Activated B cell treated with CpG ODN at 0.5 μM for 24 hours (primary cell): ENCODE measurements at places on chromosomes 7 and 10.
A peak's percentile ranks its signal among the peaks of the same experiment; 100 is the strongest.

DNA sequence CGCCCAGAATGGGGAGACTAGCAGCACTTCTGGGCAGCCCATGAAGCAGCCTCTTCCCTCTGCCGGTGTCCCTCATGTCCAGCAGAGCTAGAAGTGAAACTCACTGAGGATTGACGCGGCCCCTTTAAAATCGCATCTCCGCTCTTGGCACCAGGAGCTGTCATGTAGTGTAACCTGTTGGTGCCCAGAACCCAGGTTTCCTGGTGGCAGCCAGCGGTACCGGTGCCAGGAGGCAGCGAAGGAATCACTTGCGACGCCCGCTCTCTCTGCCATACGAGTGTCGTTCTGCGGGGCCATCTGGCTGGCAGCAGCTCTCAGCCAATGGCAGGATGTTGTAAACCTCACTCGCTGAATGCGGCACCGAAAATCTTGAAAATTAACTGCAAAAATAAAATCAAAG is 82.7 kb downstream of the CUX1 start:
- DNase-seq, result no peak

- no peak for DNase-seq
These were observed 40.7 kb upstream of the TNS3 start for GRCh38 chr7:47622586-47622945.

GRCh38 chr7:6530626-6531491 is 20.4 kb downstream of the GRID2IP start:
- DNase-seq, result peak; percentile 71

DNA sequence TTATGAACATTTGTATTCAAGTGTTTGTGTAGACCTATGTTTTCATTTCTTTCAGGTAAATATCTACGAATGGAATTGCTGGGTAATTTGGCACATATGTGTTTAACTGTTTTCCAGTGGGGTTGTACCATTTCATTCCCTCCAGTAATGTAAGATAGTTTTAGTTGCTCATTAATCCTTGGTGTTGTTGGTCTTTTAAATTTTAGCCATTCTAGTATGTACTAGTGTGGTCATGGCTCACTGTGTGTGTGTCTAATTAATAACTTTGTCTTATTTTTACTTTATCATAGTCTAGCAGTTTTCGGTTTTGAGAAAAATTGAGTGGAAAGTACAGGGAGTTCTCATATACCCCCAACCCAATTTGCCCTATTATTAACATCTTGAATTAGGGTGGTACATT is 278.8 kb downstream of the CAMK1D start:
- DNase-seq, result no peak

DNA sequence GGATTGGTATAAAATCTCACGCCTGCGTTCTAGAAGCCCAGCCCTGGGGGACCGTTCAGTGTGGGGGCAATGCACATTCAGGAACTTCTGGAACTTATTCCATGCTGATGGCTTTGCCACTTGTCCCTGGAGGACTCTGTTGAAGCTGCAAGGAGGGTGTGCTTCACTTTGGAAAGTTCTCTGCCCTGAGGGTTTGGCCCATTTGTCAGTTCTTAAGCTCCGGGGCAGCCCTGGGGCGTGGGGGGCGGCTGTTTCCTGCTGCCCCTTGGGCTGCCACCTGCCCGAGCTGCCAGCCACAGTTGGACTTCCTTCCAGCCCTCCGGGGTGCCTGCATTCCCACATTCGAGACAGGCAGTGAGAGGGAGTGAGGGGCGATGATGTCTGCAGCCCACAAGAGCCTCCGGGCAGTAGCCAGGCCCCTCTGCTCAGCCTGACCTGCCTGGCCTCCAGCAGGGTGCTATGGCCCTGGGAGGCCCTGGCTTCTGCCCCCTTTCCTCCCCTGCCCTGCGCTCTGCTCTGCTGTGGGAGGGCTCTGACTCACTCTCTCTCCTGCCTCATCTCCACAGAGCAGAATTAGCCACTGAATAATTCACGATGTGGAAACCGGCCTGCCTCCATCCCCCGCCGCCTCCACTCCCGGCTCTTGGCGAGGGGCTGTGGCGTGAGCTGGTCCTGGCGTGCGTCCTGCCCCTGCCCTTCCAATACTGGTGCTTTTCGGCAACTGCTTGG is 1.9 kb downstream of the TTYH3 start:
- DNase-seq, result no peak

DNA sequence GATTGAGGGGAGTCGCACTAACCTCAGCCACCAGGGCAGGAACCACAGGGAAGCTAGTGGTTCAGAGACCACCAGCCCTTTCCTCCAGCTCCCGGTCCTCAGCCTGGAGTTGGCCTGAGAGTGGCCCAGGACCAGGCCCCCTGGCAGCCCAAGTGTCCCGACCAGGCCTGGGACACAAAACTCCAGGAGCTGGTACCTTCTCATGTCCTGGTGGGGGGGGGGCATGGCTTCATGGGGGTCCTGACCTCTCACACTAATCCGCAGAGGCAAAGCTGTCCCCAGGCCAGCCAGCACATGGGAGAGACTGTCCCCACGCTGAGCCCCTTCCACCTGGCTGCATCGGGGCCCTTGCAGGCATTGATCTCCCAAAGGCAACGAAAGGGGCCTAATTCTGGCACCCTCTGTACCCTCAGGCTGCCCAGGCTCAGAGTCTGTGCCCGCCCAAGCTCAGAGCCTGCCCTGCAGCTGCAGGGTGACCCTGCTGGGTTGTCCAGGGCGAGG is 28.2 kb downstream of the GPRIN2 start:
- DNase-seq, result peak; percentile 17

GRCh38 chr10:131199646-131200045 is 111.9 kb downstream of the TCERG1L start:
- no peak for DNase-seq

GRCh38 chr7:4531236-4531635 is 150.9 kb upstream of the FOXK1 start:
- DNase-seq, result no peak

DNA sequence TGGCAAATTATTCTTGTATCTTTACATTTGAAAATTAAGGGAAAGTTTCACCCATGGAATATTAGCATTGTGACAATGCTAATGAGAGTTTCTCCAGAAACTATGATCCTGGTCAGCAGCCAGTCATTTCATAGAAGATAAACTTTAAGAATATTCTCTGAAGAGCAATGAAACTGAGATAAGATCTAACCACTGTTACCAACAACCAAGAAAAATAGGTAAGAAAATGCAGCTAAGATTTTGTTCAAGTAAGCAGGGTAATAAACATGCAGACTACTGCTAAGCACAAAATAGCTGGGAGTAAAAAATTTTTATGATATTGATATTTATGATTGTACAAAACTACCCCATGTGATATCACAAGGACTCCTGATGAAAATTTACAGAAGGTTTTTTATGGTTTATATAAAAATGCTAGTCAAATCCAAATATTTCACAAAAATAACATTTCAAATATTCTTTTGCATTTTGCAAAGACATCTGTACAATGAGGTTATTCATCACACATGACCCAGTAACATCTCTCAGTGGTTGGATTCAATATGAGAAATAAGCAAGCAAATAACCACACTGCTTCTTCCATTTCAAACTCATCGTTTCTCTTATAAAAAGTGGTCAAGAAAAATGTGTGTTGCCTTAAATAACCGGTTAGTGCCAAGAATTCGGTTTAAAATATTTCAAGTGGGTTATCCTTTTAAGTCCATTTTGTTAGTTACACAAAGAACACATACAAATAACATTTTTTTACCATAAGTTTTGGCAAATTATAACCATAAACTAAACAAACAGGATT is 251.6 kb downstream of the DIP2C start:
- DNase-seq, result no peak

GRCh38 chr7:68542831-68543230 is 1055.4 kb upstream of the AUTS2 start:
- DNase-seq, result no peak

- DNase-seq, result no peak
These were observed 337.6 kb downstream of the FRMD4A start for GRCh38 chr10:13993169-13993568.

DNA sequence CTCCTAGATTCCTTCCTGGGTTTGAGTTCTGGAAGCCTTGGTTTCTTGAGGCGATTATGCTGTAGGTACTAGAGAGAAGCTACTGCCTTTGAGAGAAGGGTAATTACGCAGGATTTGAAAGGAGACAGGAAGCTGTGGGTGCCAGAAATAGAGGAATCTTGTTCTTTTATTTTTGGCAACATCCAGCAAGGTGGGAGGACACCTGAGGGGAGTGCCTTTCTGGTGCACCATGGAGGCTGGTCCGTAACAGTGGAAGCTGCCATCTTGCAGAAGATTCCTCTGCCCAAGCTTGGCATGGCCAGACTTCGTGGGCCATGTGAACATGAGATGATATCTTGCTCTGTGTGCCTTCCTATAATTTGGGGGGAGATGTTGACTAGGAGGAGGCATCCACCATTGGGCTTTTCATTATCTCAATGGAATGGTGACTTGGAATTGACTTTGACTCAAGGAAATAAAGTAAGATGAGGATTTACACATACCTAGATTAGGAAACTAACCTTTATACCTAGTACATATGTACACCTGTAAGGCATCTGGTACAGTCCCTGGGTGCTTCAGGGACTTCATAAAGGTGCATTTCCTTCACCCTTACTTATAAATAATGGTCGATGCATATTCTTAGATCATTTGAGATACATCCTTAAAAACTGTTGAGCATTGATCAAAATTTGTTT is 98.2 kb downstream of the PFKFB3 start:
- DNase-seq, result no peak

DNA sequence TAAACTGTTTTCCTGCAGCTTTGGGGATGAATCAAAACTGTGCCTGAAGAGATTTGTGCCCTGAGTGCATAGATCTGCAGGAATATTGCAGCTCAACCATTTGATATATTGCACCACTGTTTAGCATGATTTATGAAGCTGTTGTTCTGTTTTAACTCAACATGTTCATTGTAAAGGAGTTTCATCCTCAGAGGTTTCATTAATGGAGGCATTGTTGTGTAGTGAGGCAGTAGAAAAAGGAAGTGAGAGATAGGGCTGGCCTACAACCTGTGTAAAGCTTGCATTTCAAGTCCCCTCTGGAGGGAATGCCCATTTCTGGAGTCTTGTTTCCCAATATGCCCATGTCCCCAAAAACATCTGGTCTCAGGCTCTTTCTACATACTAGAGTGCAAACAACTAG is 67.5 kb downstream of the DNAJC12 start:
- no peak for DNase-seq

DNA sequence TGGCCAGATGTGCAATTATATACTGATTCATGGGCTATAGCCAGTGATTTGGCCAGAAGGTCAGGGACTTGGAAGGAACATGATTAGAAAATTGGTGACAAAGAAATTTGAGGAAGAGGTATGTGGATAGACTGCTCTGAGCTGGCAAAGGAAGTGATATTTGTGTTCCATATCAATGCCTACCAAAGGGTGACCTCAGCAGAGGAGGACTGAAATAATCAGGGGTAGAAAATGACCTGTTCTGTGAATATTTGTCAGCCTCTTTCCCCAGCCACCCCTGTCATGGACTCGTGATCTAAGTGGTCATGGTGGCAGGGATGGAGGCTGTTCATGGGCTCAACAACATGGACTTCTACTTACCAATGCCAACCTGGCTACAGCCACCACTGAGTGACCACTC is 47.0 kb downstream of the PTPRE start:
- no peak for DNase-seq

GRCh38 chr7:139124084-139124914 is 14.8 kb upstream of the ZC3HAV1 start:
- no peak for DNase-seq

DNA sequence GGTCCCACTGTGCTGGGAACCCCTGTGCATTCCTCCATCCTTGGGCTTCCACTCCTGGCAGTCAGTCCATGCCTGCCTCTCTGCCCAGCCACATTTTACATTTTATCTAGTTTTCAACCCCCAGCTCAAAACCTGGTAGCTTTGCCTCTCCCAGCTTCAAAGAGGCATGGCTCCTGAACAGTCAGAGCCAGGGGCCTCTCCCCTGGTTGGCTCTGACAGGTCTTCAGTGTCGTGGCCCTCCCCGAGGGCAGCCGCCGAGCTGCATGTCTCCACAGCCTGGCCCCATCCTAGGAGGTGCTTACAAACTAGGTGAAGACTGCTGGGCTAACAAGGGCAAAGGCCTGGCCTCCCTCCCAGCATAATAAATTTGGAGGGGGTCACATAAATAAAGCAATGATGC is 14.8 kb downstream of the COBL start:
- DNase-seq, result no peak

DNA sequence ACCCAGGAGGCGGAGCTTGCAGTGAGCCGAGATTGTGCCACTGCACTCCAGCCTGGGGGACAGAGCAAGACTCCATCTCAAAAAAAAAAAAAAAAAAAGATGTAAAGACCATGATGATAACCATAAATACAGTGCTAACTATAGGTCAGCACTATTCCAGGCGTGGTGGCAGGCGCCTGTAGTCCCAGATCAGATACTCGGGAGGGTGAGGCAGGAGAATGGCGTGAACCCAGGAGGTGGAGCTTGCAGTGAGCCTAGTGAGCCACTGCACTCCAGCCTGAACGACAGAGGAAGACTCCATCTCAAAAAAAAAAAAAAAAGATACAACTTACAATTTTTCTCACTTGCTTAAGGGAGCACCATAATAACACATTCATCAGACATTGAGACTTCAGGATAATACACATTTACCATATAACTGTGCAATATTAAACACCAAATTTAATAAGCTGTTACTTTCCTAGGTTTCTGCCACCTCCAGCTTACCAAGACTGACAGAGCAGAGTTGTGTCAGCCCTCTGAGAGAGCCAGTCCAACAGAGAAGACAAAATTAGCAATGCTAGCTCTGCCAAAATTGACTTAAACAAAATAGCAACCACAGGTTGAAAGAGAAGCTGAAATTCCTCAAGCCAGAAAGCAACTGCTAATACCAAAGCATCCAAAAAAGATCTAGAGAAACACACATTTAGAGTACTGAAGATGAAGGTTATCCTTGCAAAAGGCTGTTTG is 8.2 kb downstream of the DNA2 start:
- DNase-seq, result no peak

- no peak for DNase-seq
These were observed 18.5 kb downstream of the DDIT4 start for GRCh38 chr10:72292223-72292691.

GRCh38 chr10:133277993-133278576 is 1.4 kb upstream of the ADAM8 start:
- DNase-seq, result no peak

GRCh38 chr10:501596-501995 is 187.9 kb downstream of the DIP2C start:
- DNase-seq, result no peak
